ENCODE measurements at places on chromosomes 5 and 9.

- no peak for DNase-seq
Observed at GRCh38 chr9:89375191-89375760, 57.0 kb downstream of the SECISBP2 start.

DNA sequence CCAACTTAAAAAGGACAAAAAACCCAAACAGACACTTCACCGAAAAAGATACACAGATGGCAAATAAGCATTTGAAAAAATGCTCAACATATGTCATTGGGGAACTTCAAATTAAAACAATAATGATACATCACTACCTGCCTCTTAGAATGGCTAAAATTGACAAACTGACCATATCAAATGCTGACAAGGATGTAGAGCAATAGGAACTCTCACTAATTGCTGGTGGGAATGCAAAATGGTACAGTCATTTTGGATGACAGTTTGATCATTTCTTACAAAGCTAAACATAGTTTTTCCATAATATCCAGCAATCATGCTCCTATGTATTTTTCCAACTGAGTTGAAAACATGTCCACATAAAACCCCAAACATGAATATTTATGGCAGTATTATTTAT, 58.9 kb upstream of the RAPGEF6 start:
- no peak for DNase-seq

GRCh38 chr5:132641841-132642240, 16.1 kb upstream of the IL13 start:
- no peak for DNase-seq

GRCh38 chr9:82940376-82940775, 122.6 kb downstream of the RASEF start:
- DNase-seq = no peak

DNA sequence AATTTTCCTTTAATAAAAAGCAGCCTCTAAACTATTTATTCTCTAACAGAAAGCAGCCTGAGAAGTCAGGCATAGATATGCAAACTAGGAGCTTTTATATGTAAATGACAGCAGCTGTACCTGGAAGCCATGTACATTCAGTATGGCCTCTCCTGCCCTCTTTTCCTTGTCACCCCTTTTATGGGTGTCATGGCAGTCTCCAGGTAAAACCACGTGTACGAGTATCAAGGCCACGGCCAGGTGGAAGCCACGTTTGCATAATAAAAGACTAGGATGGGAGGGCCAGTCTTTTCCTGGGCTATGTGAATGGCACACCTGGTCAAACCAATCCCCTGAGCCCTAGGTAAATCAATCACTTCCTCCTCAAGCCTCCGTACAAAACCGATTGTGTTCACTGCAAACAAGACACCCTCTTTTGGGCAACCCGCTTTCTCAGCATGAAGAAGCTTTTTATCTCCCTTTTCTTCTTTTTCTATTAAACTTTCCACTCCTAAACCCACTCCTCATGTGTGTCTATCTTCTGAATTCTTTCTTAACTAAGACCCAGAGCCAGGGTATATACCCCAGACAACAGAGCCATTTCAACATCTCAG, 419.5 kb upstream of the CTNND2 start:
- no peak for DNase-seq

DNA sequence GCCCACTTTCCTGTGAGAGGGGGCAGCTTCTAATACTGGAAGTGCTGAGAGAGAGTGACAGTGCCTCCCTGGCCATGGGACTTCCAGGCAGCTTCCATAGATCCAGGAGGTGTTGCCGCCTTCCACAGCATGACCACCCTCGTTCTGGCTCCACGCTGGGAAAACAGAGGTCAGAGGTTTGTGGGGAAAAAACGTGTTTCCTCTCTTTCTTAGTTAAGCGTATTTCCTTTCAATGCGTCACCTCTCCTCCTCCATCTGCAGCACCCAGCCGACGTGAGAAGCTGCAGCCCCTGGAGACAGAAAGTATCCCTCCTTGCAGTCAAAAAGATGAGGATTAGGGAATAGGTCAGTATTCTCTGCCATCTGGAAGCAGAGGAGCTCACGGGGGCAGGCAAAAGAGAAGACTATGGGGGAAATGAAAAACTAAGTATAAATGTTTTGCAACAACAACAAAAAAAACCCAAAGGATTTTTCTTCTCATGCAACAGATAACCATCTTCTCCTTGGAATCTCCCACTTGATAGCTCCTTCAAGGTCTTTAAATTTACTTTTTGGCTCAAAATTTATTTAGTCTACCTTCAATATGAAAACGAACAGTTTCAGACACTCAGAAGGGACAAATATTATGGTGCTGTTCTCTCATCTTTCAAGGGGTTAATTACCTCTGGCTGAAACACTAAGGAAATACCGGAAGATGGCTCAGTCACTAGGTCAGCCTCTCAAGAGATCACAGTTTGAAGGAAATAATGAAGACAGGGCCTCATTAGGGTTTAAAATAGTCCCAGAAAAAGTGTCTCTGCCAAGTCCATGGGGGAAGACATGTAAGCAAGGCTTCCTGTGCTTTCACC, 38.0 kb downstream of the MTMR12 start:
- no peak for DNase-seq

DNA sequence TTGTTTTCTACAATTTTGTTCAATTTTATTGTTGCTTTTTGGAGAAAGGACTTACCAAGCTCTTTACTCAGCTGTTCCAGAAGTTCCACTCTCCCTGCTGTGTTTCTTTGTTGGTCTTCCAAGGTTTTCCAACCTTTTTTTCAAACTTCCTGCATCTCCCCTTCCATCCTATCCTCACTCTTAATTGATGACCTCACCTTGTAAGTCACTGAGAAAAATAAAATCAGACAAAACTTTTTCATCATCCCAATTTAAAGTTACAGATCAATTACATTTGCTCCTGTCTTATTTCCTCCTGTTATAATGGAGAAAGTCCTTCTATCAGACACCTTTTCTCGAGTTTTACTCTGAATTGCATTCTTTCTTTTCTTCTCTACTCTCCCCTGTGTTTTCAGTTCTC, 121.1 kb downstream of the DMXL1 start:
- no peak for DNase-seq

DNA sequence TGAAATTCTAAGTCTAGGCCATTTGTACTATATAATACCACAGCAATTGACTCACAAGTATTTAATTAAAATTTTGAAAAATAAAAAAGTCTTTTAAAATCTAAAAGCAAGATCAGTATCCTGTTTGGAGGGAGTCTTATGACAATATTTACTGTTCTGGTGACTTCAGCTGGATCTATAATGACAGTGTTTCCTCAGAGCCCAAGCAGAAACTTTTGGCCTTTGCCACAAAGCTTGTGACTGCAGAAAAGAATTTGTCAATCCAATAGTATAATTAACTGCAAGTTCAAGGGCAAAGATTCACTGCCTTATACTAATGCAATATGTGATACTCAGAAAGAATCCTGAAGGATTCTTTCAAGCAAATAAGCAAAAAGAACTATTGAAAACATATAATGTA, 49.6 kb upstream of the RAPGEF6 start:
- DNase-seq = no peak

DNA sequence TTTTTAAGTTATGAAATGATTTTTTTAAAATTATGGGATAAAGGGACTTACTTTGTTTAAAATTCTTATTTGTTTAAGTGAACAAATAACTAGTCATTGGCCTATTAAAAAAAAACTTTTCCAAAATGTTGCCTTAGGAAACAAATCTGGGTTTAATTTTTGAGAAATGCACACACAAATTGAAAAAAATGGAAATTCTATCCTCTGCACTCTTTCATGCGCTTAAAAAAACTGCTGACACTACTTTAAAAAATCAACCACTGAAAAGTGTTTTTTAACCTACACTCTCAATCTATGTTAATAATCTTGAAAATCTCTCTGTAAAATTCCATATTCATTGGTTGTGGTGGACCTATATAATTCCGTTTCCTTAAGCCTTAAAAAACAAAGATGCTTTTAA, 163.4 kb upstream of the DAB2 start:
- DNase-seq = no peak

- DNase-seq = no peak
Observed at GRCh38 chr9:116700279-116700678, 13.2 kb downstream of the TRIM32 start.

DNA sequence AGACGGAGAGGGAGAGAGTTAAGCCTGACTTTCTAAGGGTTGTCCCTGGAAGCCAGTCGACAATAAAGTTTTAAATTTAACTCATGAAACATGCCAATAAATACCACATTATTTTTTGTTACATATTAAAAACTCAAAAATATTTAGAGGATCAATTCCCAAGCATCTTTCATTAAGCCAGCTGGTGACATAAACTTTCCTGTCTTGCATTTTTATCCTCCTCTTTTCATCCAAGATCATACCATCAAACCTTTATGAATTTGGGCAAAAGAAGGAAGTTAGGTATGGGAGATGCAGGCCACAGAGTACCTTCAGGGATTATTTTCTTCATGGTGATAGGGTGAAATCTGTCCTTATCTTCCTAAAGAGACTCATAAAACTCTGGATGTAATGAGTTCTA, 178.3 kb upstream of the FBXL17 start:
- DNase-seq = no peak

DNA sequence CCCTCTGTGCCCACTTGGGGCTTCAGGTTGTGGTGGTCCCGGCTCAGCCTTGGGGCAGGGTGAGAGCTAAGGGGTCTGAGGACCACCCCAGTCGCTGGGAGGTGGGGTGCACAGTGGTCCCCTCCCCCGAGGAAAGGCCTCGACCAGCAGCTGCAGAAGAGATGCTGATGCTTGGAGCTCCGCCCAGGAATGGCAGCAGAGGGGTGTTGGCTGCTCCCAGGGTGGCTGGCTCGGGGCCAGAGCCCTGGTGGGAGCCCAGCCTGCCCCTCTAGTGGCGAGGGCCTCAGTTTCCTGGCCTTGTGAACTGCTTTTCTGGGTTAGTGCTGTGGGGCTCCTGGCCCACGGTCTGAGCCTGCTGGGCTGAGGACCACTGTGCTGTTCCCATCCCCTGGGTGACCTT, 1.2 kb downstream of the DIPK1B start:
- no peak for DNase-seq

- no peak for DNase-seq
Observed at GRCh38 chr5:180350711-180351465, 2.2 kb downstream of the GFPT2 start.

- DNase-seq = no peak
Observed at GRCh38 chr5:167812871-167813270, 478.6 kb upstream of the WWC1 start.

- no peak for DNase-seq
Observed at GRCh38 chr5:87754009-87754757, 341.5 kb upstream of the CCNH start.

- DNase-seq = no peak
Observed at GRCh38 chr5:127769386-127769785, 66.2 kb downstream of the CCDC192 start.

DNA sequence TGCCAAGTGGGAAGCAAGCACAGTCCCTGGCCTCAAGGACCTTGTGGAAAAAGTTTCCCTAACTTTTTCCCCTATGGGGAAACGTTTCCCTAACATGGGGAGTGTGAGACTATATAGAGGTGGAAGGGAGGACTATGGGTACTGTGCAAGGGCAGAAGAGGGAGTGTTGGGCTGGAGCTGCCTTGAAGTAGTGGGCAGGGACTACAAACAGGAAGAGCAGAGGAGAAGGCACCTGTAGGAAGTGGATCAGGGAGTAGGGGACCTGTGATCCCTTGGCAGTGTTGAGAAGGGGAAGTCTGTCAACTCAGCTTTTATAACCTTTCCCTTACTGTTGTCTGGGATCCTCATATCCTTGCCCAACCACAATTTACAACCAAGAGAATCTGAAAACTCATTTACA, 1.4 kb downstream of the CMYA5 start:
- DNase-seq = no peak

GRCh38 chr9:119318371-119318770, 50.9 kb downstream of the BRINP1 start:
- DNase-seq = no peak

GRCh38 chr5:109486200-109486804, 76.5 kb upstream of the PJA2 start:
- DNase-seq = no peak

DNA sequence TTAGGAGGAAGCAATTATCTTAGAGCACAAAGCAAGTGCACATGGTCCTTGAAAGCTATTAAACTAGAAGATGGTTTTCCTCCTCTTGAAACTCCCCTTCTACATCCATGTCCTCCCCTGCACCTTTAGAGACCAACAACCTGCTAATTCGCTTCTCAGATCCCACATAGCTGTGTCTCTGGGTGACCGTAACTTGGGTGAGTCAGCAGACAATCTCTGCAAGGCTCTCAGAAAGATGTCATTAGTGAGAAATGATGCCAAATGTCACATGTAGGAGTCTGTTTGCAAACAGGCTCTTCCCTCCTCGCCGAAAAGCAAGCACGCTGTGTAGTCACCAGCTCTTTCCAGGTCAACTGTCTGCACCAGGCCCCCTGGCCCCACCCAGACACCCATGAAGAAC, 291.8 kb downstream of the SLIT3 start:
- DNase-seq = no peak

DNA sequence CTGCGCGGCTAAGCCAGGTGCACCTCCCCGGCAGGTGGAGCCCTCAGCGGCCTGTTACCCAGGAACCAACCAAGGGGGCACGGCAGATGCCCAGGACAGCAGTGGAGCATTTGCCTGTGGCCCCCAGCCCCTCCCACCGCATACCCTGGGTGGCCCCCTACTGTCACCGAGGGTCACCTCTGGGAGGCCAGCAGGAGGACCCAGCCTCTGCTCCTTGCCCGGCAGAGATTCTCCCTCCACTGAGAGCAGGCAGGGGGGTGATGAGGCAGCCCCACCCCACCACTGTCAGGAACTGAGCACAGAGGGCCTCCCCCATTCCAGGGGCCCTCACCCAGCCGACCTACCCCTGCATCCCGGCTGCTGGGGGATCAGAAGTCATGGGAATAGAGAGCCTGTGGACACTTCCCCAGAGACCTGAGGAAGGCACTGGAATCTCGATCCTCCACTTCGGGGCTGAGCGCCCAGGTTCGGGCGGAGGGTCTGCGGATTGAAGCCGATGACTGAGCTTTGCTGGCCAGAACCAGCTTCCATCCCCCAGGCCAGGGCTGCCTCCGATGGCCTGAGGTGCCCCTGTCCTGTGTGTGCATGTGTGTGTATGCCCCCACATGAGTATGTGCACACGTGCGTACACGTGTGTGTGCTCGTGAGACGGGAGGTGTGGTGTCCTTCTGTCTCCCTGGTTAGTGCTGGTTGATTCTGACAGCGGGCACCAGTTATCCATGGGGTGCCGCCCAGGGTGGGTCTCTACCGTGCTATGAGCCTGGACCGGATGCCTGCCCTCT, at the start of gene QRFP:
TSS of gene QRFP (minus strand) at position 580 of the 782 bp plus-strand sequence. CDS start 2,974 bp downstream, outside the sequence.
- DNase-seq = no peak

- peak; percentile 53 for DNase-seq
Observed at GRCh38 chr9:89597711-89598362, 7.0 kb upstream of the GADD45G start.

DNA sequence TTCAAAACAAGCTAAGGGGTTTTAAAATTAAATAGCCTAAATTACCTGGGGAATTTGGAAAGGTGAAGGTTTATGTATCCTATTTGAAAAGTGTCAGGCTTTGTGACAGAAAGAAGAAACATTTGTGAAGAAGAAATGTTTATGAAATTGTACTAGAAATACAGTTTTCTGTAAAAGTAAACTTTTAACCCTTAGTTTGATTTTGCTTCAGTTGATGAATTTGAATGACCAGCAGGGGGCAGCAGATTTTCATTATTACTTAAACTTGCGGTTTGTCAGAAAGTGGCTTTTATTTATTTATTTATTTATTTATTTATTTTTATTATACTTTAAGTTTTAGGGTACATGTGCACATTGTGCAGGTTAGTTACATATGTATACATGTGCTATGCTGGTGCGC, 58.1 kb downstream of the NNT start:
- no peak for DNase-seq

- peak; percentile 51 for DNase-seq
Observed at GRCh38 chr5:67209141-67209771, 12.7 kb upstream of the CD180 start.

Data from NCI-H2107 (cell line).